Stimulated activated naive CD4-positive, alpha-beta T cell treated with Interleukin-2 at 50 U/mL for 16 hours (primary cell): ENCODE measurements at places on chromosomes 3 and 15.

DNA sequence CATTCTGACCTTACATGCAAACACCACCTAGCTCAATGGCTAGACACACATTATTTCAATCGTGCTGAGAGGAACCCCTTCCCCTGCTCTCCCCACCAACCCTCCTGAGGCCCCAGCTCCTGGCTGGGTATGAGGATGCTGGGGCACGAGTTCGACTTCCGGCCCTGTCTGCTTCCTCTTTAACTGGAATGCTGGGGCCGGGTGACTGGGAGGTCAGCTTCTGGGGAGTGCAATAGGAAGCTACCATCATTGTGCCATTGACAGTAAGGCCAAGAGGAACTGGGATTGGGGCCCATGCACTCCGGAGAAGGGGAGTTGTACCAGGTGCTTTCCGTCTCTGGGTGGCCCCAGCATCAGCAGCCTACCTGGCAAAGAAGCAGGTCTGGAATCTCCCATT, 15.6 kb upstream of the TLE3 start:
- no peak for DNase-seq

GRCh38 chr3:183378008-183378407, 50.4 kb downstream of the MCF2L2 start:
- no peak for DNase-seq

- no peak for DNase-seq
Observed at GRCh38 chr15:62186578-62186977, 21.5 kb upstream of the C2CD4B start.

- DNase-seq = no peak
Observed at GRCh38 chr3:9883706-9884554, 3.9 kb upstream of the CIDEC start.

- no peak for DNase-seq
Observed at GRCh38 chr15:96693990-96694517, 363.6 kb downstream of the NR2F2 start.
